ENCODE measurements at places on chromosomes 6 and 20.

GRCh38 chr6:134720353-134721059 lies 229.4 kb downstream of the ALDH8A1 start:
- no peak for DNase-seq

DNA sequence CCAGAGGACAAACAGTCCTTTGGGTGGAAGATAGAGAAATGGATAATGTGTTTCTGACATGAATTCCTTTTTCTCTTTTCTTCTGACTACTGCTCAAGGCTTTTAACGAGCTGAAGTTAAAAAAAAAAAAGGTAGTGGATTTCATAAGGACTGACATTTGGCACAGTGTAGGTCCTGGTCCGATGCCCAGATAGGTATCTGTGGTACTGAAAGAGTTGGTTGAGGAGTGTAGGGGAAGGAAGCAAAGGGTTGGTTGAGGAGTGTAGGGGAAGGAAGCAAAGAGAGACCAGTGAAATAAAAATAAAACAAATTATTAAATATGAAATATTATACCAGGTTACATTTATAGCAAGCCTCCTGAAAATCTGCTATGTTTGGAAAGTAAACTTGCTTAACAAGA lies 11.8 kb downstream of the UTRN start:
- no peak for DNase-seq

DNA sequence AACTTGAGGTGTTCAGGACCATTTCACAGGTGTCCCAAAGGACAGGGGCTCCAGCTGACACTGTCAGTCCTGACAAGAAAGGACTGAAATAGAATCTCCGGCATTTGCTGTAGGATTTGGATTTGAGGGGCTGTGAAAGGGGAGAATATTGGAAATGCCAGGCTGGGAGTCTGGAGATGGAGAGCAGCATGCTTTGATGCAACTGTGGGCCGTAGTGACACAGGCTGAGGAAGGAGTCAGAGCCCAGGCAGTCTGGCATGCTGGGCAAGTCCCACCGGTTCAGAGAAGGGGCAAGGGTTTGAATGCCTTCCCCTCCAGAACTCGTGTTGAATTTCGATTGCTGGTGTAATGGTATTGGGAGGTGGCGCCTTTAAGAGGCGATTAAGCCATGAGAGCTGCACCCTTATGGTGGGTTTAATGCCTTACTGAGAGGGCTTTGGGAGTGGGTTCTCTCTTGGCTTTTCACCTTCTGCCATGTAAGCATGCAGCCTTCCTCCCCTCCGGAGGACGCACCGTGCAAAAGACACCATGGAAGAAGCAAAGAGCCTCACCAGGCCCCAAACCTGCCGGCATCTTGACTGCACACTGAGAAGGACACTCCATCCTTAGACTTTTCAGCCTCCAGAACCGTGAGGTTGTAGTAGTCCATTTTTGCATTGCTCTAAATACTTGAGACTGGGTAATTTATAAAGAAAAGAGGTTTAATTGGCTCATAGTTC lies 9.4 kb upstream of the PYGB start:
- no peak for DNase-seq

DNA sequence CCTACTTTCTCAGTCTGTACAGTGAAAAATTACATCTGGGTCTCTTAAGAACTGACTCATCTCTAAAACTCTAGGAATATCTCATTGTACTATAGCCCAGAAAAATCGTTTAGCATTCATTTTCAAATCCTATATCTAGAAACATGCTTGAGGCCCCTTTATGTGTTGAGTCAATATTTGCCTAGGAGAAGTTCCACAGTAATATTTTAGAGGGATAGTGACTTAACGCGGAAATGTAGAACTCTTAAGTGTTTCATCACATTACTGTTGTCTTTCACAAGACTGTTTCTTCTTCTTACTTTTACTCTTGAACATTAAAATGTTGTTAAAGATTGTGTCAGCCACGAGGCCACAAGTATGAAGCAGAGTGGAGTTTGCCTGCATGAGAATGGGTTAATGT lies 23.0 kb upstream of the MYLIP start:
- DNase-seq = no peak

DNA sequence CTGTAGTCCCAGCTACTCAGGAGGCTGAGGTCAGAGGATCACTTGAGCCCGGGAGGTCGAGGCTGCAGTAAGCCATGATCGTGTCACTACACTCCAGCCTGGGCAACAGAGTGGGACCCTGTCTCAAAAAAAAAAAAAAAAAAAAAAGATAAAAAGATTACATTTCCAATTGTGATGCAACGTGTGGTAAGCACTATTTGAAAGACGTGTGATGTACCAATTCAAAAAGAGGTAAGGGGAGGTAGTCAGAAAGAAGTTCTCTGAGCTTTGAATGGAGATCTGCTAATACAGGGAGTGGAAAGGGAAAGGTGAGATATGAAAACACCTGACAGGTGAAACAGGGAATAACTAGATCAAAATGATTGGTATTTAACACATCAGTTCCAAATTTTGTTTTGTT lies 11.9 kb downstream of the GOPC start:
- DNase-seq = no peak

- no peak for DNase-seq
These were observed 455.1 kb upstream of the HSF2 start for GRCh38 chr6:121944354-121944753.

GRCh38 chr6:132651062-132651461 lies 7.9 kb downstream of the TAAR1 start:
- DNase-seq = no peak

DNA sequence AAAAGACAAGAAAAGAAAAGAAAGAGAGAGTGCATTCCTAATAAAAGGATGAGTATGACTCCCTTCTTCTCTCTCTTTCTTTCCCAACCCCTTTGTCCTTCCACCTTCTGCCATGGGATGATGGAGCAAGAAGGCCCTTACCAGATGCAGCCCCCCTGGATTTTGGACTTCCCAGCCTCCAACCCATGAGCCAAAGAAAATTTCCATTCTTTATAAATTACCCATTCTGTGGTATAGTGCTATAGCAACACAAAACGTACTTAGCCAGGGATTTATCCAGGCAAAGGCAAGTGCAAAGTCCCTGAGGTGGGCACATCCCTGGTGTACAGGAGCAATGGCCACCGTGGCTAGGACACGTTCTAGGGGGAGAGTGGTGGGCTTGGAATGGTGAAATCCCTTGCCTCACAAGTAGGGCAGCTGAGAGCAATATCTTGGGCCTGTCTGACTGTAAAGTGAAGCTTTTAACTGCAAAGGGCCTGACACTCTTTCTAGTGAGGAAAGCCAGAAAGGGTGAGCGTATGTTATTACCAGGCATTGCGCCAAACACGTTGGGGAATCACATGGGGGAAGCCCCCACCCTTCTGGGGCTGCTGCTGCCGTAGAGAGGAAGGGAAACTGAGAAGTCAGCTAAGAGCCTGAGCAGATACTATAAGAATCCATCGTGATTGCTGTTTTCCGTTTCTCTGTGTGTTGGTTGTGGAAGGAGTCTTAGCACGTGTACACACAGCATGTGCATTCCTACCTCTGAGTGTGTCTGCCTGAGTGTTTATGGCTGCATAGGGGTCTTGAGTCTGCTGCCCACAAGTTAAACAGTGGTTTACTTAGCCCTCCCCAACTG lies 50.7 kb upstream of the SIRPA start:
- no peak for DNase-seq

DNA sequence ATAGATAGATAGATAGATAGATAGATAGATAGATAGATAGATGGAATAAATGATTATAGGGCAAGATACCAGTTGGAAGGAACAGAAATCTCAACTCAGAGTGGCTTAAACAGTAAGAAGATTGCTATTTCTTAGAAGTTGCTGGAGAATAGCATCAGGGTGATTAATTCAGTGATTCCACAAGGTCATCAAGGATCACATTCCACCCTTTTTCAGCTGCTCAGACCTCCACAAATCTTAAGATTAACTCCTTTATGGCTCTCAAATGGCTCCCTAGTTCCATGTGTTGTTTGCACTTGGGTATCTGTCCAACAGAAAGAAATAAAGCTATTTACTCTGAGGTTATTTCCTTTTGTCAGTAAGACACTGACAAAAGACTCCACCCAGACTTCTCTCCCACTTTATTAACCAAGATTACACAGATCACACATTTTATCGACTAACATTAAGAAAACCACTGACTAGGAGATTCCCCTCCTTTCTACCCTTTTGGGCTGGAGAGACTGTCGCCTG lies 68.3 kb upstream of the KIF16B start:
- no peak for DNase-seq

DNA sequence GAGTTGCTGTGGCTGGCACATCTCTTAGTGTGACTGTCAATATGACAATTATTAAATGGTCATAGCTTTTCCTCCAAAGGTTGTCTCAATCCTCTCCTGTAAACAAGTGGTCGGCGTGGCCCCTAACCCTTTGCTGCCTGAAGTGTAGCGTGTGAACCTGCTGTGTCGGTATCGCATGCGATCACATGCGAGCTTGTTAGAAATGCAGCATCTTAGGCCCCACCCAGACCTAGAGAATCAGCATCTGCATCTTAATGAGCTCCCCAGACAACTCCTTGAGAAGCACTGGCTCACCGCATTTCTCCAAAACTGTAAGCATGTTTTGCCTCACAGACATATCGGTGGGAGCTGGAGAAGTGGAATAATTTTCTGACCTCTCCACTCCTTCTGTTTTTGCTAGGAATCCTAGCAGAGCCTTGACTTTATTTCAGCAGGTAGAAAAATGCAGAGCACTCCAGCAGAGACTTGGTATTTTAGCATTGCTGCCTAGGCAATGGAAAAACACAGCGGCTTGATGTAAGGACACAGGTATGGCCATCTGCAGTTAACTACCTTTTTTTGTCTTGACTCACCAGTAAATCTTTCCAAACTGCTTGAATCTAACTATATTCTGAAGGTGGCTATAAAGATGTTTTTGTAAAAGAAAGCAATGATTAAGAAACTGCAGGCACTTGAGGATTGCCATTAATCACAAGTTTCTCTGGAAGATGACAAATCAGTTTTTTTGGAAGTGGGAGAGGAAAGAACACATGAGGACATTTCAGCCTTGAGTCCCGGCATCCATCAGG lies 67.6 kb downstream of the PSMG4 start:
- DNase-seq = no peak

DNA sequence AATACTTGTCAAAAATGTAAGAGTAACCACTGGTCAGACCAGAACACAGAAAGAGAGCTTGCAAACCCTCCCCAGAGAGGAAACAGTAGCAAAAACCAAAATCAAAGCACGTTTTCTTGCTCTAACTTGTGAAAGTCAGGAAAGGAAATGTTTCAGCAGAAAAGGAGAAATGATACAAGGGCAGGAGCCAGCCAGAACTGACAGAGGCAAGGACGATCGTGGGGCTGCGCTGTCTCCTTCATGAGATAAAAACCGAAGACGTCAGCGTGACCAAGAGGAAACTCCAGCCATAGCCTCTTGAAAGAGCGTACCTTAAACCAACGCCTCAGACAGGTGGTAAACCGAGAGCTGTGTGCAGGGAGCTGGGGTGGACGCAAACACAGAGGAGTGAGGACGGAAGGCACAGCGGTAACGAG lies 27.5 kb downstream of the LAMA5 start:
- no peak for DNase-seq

DNA sequence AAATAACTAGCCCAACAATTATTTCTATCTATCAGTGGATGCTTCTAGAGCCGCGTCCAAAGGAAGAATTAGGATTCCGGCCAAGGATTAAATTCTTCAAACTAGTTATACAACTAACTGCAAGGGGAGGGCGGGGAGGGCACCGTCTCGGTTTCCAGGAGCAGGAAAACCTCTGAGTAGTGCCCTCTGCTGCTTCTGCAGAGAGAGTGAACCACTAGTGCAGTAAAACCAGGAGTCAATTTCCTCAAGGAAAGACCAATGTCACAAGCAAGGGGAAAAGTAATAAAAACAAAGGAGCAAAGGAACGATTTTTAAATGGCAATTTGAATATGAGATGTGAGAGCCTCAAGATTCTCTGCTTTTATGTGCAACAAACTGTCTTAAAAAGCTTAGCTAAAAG lies 16.5 kb upstream of the UBE2J1 start:
- no peak for DNase-seq

DNA sequence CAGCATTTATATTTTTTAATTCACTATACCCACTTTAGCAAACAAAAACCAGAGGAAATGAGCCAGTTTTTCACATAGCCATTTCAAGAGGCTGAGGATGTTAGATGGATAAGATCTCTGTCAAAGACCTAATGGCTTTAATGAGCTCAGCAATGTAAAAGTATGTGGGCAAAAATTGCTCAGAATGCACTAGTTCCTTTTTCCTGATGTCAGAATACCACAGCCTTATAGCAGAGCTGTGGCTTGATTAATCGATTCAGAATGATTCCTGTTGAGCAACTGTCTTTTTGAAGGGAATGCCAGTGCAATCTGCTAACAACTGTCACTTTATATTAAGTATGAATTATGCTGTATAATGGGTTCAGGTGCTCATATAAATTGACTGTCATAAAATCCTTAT lies 100.6 kb upstream of the HIVEP1 start:
- DNase-seq = no peak

DNA sequence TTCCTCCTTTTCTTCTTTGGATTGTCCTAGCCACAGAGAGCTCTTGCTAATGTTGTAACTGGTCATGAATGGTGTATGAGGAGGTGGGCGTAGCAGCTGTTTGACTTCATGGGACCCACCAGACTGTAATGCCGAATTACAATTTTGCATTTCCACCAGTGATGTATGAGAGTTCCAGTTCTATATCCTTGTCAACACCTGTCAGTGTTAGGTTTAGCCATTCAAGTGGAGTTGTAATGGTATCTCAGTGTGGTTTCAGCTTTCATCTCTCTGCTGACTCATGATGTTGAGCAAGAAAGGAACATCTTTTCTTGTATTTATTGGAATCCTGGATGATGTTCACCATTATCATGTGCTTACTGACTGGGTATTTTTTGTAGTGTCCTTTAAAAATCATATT lies 5.1 kb downstream of the IGF2R start:
- DNase-seq = no peak

DNA sequence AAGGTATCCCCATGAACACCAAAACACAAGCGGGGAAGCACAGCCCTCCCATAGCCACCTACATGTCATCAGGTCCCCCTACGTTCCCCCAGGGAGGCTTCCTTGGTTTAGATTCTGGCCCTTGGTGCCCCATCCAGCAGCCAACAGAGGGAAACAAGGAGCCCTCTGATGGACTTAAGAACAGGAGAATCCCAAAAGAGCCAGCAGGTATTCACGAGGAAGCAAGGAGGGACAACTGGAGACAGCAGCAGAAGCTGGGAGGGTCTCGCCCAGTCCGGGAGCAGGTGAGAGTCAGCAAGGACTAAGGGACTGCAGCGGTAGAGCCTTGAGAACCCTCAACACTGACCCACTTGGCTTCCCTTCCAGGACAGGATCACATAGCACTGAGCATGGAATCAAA lies 58.4 kb upstream of the TOP1 start:
- no peak for DNase-seq

Measured in stimulated activated CD8-positive, alpha-beta memory T cell treated with anti-CD3 and anti-CD28 coated beads, Interleukin-2, amount 100 ng/mL, for 1 hour (primary cell).